Activated T-cell treated with anti-CD3 and anti-CD28 coated beads, Interleukin-2, amount 50 U/mL, for 72 hours (primary cell): ENCODE measurements at places on chromosomes 3 and 15. TPM values are rescaled to one million over a fixed set of nuclear protein-coding genes. Genes with fewer than 3 reads are reported as not detected.

Gene PATL2
- 52.9 TPM for total RNA-seq

Gene CHST2
- total RNA-seq: 5.6 TPM

Gene STAB1
- total RNA-seq: 0.19 TPM

Gene CIP2A
- total RNA-seq: 32.5 TPM

DNA sequence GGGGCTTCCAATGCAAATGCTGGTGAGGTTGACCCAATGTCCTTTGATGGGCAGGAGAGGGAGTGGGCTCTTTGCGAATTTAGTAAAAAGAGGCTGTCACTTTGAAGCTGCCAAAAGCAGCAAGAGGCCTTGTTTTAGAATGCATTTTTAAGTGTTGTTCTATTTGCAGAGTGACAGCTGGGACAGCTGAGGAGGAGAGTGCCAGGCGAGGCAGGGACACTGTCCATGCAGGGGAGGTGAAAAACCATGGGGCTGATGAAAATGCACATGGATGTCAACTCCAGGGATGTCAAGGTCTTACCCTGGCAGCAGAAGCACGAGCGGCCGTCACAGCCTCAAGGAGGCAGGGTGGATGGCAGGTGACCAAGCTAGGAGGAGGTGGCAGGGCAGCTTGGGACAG is 279.8 kb downstream of the ADAMTS17 start:
- no peak for DNase-seq

DNA sequence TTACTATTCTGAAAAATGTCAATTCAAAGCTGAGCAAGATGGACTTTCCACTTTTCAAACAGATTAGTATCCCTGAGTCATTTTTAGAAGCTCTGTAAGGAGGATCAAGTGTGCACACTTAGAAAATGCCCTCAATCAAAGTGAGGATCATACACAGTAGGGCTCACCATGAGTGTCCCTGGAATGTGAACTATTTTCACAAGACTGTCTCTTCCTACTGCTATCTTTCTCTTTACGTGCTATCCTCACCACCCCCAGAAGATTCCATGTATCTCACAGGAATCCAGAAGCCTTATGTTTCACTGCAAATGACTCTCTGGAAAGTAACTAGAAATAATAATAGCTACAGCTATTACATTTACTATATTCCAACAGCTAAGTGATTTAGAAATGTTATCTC is 349.9 kb upstream of the TGFBR2 start:
- no peak for DNase-seq

DNA sequence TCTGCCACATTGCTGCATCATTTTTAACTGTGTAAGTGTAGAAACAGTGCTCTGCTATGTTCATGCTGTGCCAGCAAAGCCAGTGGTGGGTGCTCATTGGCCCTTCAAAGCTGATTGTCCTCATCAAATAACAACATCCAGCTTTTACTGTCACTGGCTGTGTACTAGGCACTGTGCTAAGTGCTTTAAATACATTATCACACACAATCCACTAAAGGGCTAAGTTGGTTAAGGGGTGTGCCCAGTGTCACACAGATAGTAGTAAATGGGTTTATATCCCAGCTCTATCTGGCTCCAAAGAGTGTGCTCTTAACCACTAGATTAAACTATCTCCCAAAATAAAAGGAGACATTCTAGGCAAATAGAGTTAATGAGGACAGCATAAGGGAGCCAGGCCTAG is 7.7 kb downstream of the TUBGCP4 start:
- no peak for DNase-seq
